ENCODE measurements at places on chromosomes 7 and 10.

- DNase-seq: no peak
Measured at GRCh38 chr7:27665531-27665930, 2.8 kb upstream of the HIBADH start.

- no peak for DNase-seq
Measured at GRCh38 chr7:148772297-148773089, 73.8 kb downstream of the CUL1 start.

- DNase-seq: no peak
Measured at GRCh38 chr10:3263747-3264146, 91.2 kb upstream of the PITRM1 start.

- no peak for DNase-seq
Measured at GRCh38 chr10:43123361-43124093, 14.7 kb upstream of the CSGALNACT2 start.

DNA sequence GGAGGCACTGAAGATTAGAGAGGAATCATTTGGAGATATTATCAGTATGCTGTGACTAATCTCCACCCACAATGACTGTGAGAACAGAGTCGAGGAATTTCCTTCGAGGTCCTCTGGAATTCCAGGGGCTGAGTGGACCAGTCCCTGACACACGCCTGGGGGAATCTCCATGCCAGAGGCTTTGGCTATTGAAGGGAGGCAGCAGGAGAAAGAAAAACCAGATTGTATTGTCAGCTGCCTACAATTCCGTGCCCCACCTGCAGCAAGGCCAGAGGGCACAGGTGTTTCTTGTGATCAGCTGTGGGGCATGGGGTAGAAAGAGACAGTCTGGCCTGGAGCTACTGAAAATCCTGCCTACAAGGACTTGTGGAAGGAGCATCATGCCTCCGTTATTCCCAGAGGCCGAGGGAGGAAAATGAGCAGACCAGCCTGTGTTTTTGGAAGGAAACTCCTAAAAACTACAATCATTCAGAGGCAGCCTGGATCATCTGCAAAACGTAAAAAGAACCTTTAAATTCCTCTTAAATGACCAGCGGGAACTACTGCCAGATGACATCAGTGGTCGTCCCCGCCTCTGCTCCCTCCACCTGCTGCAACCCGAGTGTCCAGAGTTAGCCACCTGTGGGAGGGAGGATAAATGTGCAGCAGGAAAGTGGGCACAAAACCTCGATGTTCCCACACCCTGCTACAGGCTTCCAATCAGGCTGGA lies 25.4 kb upstream of the ANK3 start:
- DNase-seq: no peak

DNA sequence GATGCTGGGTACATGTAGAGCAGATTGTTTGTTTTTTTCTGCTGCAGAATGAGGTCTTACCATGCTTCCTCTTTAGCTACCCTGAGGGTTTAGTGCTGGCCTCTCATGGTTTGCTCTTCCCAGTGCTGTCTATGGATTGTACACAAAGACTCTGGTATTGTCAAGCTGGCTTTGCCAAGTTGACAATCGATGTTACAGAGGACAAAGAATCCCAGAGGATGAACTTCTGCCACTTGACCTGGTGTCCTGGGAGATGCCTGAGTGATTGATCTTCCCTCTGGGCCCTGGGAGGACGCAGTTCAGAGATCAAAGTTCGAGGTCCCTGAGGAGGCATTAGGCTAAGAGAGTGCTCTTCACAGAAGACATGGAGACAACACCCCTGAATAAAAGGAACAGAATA lies 865.4 kb downstream of the CCSER2 start:
- no peak for DNase-seq

DNA sequence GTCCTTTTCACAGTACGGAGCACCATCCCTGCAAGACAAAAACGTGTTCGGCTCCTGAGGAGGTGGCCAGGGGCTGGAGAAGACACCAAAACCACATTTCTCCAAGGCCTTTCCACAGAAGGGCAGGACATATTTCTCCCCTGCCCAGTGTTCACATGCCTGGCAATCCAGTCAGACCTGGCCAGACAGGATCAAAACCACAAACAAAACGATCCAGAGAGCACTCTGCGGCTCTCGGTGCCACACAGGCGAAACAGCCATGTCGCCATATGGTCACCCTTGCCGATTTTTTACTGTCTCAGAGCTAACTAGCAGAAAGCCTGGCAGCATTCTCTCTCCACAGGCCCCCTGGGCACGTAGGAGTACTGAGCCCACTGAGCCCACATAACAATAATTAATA lies 113.0 kb downstream of the ABLIM1 start:
- DNase-seq: no peak

GRCh38 chr10:26219676-26220075 lies 3.1 kb downstream of the GAD2 start:
- no peak for DNase-seq

DNA sequence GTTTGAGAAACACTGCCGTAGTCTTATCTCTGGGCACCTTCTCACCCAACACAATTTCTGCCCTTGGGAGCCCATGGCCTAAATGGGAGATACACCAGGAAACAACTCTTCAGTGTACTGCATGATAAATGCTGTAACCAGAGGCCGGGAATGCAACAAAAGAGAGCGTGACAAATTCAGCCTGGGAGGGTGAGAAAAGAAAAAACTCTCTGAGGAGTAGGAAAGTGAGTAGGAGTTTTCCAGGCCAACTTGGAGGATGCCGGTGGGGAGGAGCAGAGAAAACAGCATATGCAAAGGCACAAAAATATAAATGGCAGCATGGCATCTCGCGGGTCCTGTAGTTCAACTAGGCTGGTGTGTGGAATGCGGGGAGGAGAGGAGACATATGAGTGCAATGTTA lies 624.5 kb downstream of the PARD3 start:
- DNase-seq: no peak

GRCh38 chr10:104123397-104123796 lies 1.4 kb downstream of the SFR1 start:
- DNase-seq: peak; percentile 31

DNA sequence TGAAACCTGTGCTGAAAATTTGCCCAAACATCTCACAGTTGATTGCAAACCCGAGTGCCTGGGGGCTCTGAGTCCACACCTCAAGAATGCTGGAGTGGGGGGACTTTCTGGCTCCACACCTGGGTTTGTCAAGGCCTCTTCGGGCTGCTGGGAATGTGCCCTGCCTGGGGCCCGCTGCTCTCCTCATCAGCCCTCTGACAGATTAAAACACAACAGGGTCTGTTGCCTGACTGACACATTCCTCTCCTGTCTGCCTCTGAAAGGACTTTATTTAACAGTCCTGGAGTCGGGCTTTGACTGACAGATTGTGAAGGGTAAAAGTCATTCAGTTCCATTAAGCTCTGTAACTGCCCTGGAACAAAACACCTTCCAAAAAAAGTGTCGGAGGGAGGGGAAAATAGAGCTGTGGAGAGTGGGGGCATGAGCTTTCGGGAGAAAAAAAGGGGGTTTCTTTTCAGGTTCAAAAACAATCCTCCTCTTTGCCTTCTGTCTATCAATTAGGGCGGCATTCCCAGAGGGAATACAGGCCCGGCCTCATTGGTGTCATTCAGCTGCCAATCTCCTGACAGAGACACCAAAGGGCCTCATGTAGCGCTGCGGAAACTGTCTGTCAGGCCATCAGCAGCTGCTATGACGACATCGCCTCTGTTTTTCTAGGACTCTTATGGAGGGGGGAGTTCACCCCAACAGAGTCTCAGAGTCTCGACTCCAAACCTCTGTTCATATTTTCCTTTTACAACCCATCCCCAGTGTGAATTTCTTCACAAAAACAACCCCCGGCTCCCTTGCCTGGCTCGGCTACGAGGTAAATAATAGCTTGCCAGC lies 398.8 kb upstream of the NFE2L3 start:
- no peak for DNase-seq

DNA sequence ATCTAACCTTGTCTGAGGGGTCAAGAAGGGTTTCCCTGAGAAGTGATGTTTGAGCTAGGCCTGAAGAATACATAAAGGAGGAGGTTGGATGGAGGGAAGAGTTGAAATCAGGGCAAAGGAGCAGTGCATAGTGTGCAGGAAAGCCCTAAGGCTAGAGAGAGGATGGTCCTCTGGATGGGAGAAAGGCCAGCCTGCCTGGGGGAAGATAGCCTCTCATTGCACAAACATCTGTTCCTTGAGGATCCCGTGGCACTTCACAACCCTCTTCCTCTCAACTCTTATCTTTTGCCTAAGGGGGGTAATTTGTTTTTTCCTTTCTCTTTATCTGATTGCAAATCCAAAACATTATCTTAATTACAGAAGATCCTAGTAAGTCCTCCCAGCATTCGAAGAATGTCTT lies 35.7 kb downstream of the STAMBPL1 start:
- DNase-seq: no peak

DNA sequence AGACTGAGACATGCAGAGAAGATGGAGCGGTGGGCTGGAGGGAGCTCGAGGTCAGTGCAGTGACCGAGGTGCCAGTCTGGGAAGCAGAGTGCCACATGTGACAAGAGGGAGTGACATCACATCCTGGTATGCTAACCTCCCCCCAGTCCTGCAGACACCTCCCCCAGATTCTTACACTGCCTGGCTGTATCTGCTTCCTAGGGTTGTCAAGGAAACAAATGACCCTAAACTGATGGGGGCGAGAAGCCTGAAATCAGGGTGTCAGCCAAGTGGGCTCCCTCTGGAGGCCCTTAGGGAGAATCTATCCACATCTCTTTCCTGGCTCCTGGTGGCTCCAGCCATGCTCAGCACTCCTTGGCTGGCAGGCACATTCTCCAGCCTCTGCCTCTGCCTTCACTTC lies 316.1 kb upstream of the ZMIZ1 start:
- no peak for DNase-seq

DNA sequence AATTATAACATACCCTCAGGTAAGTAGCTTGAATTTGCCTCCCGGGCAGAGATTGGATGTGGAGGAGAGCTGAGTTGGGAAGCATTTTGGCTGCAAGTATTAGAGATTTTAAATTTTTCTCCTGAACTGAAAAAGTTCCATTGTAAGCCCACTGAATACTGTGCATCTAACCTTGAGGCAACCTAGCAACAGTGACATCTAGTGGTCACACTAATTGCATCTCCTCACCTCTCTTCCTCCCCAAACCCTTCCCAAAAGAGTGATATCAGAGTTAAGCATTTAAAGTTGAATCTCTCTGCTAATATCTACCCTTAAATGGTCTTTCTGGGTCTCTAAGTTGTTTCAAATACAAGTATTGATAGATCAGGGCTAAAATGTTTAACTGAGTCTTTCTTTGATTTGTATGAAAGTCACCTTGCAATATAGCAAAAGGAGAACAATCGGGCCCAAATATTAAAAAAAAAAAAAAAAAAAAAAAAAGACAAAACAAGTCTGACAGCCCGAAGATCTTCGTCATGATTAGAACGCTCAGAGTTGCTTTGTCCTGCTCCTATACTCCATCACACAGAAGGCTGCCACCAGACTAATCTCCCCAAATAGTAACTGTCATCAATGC lies 40.4 kb upstream of the DLX5 start:
- peak; percentile 52 for DNase-seq

GRCh38 chr7:9083837-9084236 lies 650.4 kb downstream of the NXPH1 start:
- DNase-seq: no peak
